CD4-positive, alpha-beta memory T cell (primary cell): ENCODE measurements at places on chromosomes 4 and X.

DNA sequence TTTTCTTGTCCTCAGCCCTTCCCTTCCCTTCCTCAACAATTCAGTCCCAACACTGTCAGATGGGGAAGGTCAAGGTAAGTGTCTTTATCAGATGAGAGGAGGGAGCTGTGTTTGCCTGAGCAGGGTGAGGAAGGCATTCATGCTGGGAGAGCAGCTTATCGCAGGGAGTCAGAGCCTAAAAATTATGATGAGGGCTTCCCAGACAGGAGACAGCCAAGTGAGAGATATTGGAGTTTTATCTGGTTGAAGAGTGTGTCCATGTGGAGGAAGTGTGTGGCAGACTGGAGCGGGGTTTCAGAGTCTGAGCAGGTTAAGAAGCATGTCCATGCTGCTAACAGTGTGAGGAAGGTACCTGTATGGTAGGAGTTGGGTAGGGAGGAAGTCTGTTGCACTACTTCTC lies 18.4 kb downstream of the BEX4 start:
- DNase-seq: no peak

DNA sequence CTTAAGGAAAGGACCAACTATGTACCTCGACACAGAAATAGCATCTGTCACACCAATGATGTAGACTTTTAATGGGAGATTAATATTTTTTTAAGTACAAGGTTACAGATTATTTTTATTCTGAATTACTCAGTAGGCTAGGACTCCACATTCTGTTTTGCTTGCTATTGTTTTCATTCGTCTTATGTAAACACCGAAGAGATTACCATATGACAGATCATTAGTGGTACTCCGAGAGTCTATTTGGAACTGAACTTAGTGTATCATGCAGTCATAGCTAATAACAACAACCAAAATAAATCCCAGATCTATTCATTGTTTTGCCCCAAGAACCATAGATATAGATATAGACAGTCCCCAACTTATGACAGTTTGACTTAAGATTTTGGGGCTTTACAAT lies 139.7 kb upstream of the SPRY1 start:
- no peak for DNase-seq

DNA sequence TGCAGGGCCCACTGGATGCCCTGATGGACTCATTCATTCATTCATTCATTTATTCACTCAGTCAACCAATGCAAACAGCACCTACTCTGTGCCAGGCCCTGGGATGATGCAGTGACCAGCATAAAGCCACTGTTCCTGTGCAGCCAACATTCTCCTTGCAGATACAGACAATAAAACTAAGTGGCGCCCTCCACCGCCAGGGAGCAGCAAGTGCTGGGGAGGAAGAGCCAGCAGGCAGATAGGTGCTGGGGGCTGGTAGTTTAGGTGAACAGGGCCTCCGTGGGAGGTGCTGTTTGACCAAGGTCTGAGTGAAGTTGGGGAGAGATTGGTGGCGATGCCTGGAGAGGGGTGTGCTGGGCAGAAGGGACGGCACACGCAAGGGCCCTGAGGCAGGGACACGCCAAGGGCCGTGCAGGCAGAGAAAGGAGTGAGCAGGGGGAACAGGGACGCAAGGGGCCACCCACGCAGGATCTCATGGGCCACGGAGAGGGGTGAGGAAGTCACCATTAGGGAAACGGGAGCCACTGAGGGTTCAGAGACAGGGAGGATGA lies 65.5 kb downstream of the WFS1 start:
- DNase-seq: no peak

DNA sequence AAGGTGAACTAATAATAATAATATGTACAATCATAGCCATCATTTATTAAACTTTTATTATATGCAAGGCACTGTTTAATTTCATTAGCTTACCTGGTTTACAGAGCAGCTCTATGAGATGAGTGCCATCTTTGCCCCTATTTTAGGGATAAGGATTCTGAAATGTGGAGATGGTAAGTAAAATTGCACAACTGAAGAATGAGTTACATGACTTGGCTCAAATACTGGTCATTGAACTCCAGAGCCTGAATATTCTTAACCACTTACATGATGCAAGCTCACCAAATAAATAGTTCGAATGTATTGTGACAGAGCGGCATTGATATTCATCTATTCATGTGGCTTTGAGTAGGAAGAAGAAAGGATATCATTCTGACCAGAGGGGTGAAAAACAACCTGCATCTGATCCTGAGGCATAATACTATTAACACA lies 11.7 kb downstream of the ALB start:
- no peak for DNase-seq

- no peak for DNase-seq
Observed at GRCh38 chrX:132001127-132001526, 22.0 kb upstream of the STK26 start.

DNA sequence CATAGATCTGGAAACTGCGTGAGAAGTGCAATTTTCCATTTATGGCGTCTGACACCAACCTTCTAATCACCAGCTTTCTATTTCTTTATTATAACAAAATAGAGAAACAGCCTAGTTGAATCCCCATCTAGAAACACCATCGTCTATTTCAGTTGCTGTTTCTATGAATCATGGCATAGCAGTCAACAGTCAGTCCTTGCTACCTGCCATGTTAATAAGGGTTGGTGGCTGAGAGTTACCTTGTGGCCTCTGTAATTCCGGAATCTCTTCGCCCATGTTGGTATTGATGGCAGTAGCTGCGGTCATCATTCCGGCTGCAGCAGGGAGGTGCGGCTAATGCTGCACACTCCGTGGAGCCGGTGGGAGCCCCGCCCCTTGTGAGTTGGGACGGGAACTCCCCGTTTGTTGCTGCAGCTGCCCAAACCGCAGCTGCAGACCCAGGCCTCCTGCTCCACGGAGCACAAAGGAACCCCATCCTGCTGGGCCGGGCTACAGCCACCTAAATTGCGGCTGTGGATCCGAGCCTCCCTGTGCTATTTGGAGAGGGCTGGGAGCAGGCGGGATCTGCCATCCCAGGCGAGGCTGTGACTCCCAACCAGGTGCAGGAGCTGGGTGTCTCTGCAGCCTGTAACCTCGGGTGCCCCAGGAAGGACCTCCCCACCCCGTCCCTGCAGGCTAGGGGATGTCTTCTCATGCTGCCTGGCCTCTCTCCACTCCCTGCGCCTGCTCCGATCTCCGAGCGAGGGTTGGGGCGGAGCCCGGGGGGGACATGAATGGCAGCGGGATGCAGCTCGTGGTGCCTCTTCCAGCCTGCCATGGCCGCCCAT lies 115.4 kb upstream of the STK26 start:
- no peak for DNase-seq
